AG04449 (cell line): ENCODE measurements at places on chromosomes 3 and 15.

GRCh38 chr3:114404590-114404989 lies 110.8 kb downstream of the TIGIT start:
- DNase-seq = no peak

- DNase-seq = no peak
Measured at GRCh38 chr3:40623567-40623966, 98.8 kb downstream of the ZNF621 start.

- no peak for DNase-seq
Measured at GRCh38 chr3:14379843-14380242, 22.6 kb upstream of the SLC6A6 start.

DNA sequence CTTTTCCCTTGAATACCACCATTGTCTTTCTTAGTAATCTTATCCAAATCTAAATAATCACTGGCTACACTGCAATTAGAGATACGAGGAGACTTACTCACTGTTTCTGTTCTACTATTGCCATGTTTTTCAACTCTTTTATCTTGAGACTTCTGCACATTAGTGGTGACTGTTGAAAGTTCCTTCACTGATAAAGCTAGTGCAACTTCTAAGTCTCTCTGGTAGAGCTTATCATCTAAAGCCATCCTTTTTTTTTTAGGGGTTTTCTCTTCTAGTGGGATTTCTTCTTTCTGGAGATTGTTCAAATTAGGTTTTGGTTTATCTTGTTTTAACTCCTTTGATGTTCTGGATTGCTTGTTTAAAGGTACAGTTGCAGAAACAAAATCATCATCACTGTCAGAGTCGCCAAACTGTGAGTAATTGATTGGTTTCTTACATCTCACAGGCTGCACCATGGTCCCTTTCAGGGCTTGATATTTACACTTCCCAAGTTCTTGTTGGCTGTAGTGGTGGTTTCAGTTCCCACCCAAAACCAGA lies 37.7 kb downstream of the NCK1 start:
- DNase-seq = no peak

- no peak for DNase-seq
Measured at GRCh38 chr15:63449731-63450130, 54.7 kb upstream of the USP3 start.

DNA sequence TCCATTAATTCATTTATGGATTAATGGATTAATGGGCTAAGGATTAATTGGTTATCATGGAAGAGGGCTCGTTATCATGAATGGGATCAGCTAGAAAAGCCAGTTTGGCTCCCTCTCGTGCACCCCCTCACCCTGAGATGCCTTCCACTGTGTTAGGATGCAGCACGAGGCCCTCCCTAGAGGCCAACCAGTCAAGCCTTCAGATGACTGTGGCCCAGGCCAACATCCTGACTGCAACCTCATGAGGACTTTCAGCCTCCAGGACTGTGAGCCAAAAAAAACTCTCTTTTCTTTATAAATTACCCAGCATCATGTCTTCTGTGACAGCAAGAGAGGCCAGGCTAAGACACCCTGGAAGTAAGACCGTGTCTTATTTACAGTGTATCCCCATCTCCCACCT lies 9.0 kb downstream of the EFCAB12 start:
- DNase-seq = no peak

- peak; percentile 85 for DNase-seq
Measured at GRCh38 chr15:48440084-48440483, 108.9 kb downstream of the DUT start.

DNA sequence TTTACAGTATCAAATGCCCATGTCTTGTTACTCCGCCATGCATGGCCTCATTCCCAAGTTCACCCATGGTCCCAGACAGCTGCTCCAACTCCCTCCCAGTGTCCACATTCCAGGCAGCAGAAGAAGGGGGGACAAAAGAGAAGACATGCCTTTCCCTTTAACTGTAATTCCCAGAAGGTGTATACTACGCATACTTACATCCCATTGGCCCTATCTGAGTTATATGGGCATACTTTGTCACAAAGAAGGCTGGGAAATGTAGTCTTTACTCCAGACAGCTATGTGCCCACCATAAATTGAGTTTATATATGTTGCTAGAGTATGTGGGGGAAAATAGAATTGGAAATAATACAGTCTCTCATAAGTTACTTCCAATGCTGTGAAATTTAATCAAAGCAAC lies 70.5 kb downstream of the ERC2 start:
- DNase-seq = no peak

DNA sequence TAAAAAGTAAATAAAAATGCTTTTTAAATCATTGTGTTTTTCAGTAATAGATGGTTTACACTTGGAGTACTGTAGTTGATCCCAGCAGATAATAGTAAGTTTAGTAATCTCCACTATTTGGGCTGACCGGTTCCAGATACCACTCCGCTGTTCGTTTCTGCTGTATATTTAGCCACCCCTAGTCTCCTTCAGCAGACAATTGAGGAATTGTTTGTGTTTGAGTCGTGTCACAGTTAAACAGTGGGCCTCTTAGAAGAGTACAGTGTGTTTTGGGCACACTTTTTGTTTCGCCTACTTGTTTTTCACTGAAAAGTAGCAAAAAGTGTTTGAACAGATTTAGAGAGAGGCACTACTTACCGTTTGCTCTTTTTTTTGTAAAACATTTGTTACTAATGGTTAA lies 33.2 kb downstream of the PAK2 start:
- no peak for DNase-seq

DNA sequence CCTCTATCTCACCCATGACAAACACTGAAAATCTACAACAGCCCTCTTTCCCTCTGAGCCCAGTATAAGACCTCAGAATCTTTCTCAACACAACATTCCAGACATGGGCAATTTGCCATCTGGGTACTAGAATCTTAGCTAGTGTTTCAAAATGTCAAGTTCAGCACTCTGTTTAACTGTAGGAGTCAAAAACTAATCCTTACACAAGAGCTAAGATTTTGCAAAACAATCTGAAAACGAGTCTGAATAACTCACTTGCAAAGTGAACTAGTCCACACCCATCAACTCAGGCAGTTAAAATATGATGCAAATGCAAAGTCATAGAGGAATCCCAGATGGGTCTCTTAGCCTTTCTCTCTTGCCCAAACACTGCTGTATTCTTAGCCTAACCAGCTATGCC lies 67.8 kb downstream of the GPR176 start:
- DNase-seq = no peak

- no peak for DNase-seq
Measured at GRCh38 chr15:66400351-66400774, 13.7 kb downstream of the MAP2K1 start.

GRCh38 chr3:197667968-197668367 lies 68.7 kb downstream of the RUBCN start:
- DNase-seq = no peak

DNA sequence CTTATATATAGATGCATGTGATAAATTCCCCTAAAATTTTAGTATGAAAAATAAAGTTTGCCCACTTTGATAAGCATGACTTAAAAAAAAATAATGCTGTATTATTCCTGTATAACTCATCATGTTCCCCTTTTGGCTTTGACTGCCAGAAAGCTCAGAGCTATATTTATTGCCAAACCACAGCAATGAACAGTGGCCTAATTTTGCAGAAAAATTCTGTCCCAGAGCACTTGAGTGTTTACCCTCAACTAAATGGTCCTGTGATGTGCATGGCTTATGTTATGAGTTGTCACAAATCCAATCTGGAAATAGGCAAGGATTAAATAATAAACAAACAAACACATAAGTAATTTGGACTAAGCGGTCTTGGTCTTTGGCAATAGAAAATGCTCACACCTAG lies 276.7 kb downstream of the SLC9A9 start:
- DNase-seq = no peak

GRCh38 chr3:115470254-115470653 lies 153.1 kb upstream of the GAP43 start:
- DNase-seq = no peak
